ENCODE measurements at places on chromosomes 4 and X.

DNA sequence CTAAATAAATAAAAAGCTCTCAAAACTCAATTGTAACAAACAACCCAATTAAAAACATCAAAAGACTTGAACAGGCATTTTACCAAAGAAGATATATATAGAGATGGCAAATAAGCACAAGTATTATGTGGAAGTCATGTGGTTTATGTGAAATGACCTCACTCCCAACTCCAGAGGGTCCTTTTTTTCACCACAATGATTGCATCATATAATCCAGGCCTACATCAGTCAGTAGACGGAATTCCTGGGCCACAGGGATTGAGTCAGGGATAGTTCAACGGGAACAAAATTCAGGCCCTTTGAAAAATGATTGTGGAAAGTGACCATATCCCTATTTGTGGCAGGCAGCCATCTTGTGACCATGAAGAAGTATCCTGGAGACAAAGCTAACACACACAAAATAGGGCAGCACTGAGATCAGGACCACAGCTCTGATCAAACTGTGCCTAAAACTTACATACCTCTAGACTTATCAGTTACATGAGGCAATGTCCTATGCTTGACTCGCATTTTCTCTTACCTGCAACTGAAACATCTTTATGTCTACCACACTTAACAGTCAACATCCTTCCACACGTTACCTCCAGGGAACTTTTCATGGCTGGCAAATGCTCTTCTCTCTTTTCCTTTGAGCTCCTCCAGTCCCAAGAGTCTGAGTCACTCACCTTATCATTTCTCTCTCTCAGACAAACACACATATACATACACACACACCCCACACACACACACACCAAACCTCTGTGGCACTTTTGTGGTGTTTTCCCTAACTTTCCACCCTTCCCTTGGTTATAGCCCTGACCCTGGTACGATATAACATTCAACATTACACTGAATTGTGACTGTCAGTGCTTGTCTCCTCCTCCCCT is 113.5 kb downstream of the PHF8 start:
- DNase-seq, result no peak

DNA sequence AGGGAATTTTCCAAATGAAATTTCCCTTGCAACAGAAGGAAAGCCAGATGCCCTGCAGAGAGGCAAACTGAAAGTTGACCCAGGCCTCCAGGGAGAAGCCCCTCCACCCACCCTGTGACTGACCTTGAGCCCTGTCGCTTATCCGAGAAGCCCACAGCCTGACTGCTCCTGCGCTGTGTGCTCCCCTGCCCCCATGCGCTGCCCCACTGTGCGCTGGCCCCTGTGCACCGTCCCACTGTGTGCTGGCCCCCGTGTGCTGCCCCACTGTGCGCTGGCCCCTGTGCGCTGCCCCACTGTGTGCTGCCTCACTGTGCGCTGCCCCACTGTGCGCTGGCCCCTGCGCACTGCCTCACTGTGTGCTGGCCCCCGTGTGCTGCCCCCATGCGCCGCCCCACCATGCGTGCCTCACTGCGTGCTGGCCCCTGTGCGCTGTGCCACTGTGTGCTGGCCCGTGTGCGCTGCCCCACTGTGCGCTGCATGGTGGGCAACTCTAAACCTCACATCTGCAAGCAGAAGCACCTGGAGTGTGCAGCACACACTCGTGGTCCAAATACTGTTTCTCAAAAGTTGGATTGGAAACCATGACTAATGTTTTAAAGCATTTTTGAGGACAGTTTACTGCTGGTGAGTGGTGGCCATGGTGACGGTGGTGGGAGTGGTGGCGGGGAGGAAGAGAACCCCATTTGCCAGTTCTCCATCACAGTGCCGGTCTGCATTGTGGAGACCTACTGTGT is 8.3 kb upstream of the GRPEL1 start:
- DNase-seq, result no peak

- no peak for DNase-seq
These were observed 7.2 kb upstream of the C1QTNF7 start for GRCh38 chr4:15420642-15421041.

- DNase-seq, result peak; percentile 31
These were observed 1364.4 kb downstream of the STIM2 start for GRCh38 chr4:28225050-28225449.

- no peak for DNase-seq
These were observed 172.5 kb downstream of the PPP3CA start for GRCh38 chr4:101174679-101175345.

GRCh38 chr4:76987153-76987591 is 37.6 kb downstream of the SEPTIN11 start:
- DNase-seq, result no peak

DNA sequence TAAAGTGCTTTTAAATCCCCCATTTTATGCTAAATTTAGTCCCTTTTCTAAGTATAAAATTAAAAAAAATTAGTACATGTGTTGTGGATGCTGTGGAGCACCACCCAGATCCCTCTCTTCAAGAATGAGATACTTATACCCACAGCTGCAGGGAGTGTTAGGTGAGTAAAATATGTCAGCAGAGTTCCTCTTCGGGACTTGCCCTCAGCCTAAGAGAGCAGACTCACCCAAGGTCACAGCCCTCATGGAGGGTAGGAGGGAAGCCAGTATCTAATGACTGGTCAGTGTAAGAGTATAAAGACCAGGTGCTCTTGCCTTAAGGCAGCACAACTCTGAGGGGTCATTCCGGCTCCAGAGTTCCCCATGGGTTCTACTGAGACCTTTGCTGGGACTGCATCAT is 88.5 kb downstream of the REELD1 start:
- DNase-seq, result no peak

GRCh38 chr4:85826060-85826678 is 351.2 kb downstream of the ARHGAP24 start:
- no peak for DNase-seq

GRCh38 chr4:73612032-73612431 is 8.2 kb downstream of the RASSF6 start:
- DNase-seq, result no peak

- no peak for DNase-seq
These were observed 165.6 kb upstream of the S100G start for GRCh38 chrX:16484338-16484737.

DNA sequence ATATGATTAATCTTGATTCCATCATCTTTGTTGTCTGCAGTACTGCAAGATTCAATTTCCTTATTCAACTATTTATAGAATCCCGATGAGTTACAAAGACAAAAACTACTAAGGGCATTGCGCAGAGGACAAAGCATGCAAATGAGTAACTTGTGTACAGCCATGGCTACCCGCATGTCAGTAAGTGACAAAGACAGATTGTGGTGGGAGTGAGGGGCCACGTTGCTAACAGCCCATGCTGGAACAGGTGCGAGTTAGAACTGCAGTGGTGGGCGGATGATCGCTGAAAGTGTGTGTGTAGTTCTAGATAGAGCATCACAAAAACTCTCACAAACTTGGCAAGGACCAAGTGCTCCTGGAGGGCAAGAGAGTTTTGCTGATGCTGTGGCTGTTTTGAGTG is 49.5 kb downstream of the ACOX3 start:
- DNase-seq, result no peak
